ENCODE measurements at places on chromosomes 12 and 14.
A peak's percentile ranks its signal among the peaks of the same experiment; 100 is the strongest.

- no peak for DNase-seq
Observed at GRCh38 chr14:38070061-38070588, 137.6 kb upstream of the SSTR1 start.

- no peak for DNase-seq
Observed at GRCh38 chr14:35865611-35866324, 39.6 kb downstream of the BRMS1L start.

DNA sequence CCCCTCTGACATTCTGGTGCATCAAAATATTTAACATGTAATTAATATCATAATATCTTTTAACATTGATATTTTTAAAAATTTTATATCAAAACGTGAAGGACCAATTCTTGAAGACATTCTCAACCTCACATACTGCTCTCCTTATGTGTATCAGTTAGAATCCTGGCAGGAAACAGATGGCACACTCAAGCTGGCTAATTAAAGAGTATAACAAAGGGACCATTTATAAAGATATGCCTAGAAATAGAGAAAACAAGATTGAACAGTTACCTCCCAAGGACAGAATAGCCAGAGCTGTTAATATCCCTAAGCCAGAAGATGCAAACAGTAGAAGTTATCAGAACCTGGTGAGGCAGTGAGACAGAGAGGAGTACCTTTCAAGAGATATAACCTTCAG lies 368.7 kb downstream of the NELL2 start:
- DNase-seq, result no peak

GRCh38 chr12:99879439-99879838 lies 105.3 kb downstream of the ANKS1B start:
- no peak for DNase-seq

- no peak for DNase-seq
Observed at GRCh38 chr12:7934091-7934888, 1.7 kb downstream of the SLC2A3 start.

- no peak for DNase-seq
Observed at GRCh38 chr12:26264215-26264838, 69.0 kb downstream of the SSPN start.

- DNase-seq, result peak; percentile 37
Observed at GRCh38 chr12:65565601-65566560, 258.4 kb upstream of the HMGA2 start.

GRCh38 chr12:70982991-70983390 lies 62.5 kb upstream of the PTPRR start:
- peak; percentile 50 for DNase-seq
